Mesothelial cell of epicardium (in vitro differentiated cells): ENCODE measurements at places on chromosomes 1 and 21. TPM values are rescaled to one million over a fixed set of nuclear protein-coding genes. Genes with fewer than 3 reads are reported as not detected.

- DNase-seq = no peak
These were observed 720 bp downstream of the LIN9 start for GRCh38 chr1:226308166-226308722.

DNA sequence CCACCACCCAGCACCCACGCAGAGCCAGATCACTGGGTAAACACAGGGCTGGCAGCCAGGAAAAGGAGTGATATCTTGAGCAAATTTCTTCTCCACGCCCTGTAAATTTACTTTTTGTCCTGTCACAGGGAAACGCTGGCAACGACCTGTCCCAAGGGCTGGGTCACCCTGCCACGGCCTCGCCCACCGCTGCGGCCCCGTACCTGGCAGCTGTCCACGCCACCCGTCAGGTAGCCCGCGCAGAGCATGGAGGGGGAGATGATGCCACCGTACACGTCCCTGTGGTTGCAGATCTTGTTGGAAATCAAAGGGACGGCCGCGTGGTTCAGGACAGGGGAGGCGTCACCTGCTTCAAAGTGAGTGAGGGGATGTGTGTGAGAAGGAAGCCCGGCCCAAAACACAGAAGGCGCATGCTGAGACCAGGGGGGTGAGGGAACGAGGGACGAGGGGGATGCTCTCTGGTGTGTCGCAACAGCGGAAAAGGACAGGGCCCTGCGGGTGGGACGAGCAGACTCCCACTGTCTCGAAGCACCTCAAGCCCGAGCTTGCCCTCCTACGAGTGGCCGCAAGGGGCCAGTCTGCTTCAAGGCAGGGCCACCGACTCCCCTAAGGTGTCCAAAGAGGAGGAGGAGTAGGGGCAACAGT lies 10.1 kb upstream of the TFF1 start:
- DNase-seq = no peak

DNA sequence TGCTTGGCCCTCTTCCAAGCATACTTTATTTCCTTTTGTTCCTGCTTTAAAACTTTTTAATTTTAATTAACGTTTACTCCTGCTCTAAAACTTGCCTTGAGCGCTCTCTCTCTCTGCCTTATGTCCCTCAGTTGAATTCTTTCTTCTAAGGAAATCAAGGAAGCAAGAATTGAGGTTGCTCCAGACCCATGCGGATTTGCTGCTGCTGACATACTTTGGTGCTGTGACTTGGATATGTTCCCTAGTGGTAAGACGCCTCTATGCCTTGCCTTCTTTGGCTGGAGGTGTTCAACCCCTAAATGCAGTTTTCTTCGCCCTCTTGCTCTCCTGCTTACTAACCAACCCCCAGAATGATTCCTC lies 148.1 kb downstream of the ADSS2 start:
- DNase-seq = no peak

DNA sequence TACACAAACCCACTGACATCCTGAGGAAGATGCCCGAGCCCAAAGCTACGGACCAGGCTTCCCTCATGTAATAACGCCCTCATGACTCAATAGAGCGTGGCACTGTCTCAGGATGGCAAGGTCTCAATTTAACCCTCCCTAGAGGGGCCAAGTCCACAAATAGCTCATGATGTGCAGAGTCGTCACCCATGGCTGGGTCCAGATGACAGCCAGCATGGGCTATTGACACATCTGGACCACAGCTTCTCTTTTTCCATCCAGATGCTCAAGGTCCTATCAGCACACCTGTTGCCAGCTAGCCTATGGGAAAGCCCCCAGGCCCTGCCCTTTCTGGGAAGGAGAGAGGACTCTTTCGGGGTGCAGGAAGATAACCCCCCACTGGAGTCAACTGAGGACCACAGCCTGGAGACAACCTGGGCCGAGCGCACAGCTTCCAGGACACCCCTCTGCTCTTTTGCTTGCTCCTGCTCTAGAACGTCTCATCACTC lies 2.8 kb downstream of the LAPTM5 start:
- no peak for DNase-seq

DNA sequence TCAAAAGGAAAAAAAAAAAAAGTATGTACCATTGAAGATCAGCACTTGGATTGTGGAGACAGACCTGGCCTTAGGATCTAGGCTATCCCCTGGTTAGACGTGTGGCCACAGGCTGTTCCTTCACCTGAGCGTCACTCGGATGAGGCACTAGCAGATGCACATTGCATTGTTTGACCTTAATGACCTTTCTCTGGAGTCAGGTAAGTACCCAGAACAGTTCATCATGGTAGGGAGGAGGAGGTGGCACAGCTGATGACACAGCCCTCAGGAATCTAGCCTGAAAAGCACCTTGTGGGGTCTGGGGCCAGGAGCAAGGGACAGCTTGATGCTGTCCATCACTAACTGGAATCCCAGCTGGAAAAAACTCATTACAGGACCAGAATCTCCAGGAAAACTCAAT lies 21.2 kb downstream of the NECAP2 start:
- DNase-seq = no peak

SLC44A3 gene
- total RNA-seq = 9.2 to 13.2 TPM (median 11.2 TPM) in 3 replicates

HSPB7 gene
- 5.0 to 6.3 TPM (median 6.3 TPM) in 3 replicates for total RNA-seq

SLFNL1 gene
- total RNA-seq = 1.2 to 1.4 TPM (median 1.3 TPM) in 3 replicates

FNDC5 gene
- 162 to 165 TPM (median 164 TPM) in 3 replicates for total RNA-seq

CFHR5 gene
- not detected in 3 replicates for total RNA-seq

JAM2 gene
- total RNA-seq = 4.1 to 4.8 TPM (median 4.2 TPM) in 3 replicates

ATP5PF gene
- total RNA-seq = 101 to 109 TPM (median 105 TPM) in 3 replicates
